ENCODE measurements at places on chromosomes 1 and 21.

- DNase-seq: no peak
- H3K4me1 ChIP-seq: no peaks in the 10 kb centered on the region
- no peaks in the 10 kb centered on the region for H3K36me3 ChIP-seq
- H3K4me3 ChIP-seq: no peak overlapping the region
Measured at GRCh38 chr1:236465959-236466303, 57.9 kb upstream of the LGALS8 start.

DNA sequence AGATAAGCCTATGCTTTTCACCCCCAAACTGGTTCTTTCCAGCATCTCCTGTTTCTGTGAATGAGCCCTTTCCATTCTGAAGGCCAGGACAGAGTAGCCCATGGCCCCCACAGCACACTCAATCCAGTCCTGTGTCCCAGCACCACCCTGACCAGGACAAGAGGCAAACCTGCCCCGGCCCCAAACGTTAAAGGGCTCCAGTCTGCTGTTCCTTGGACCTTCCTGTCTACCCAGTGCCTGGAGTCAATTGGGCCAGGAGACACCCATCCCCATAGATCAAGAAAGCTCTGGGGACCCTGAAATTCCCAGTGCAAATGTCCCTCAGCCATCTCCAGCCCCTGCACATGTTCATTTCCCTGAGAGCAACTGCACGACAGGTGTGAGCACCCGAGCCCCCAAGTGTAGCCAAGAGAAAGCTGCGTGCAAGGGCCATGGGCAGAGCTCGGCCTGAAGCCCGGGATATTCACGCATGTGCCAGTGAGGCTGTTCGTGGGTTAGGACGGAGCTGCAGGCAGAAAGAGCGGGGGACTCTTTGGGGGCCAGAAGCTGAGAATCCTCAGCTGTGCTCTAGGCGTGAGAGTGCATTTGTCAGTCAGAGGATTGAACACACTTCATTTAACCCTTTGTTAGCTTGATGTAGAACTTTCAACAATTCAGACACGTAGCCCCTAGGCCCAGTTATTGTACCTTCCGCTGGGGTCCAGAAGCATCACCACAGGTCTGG lies 4.2 kb upstream of the RIPK4 start:
- DNase-seq: no peak
- peaks cover 100% of the 10 kb centered on the region for H3K4me1 ChIP-seq
- peak overlapping the region; percentile 96 for H3K27ac ChIP-seq
- H3K36me3 ChIP-seq: no peaks in the 10 kb centered on the region

DNA sequence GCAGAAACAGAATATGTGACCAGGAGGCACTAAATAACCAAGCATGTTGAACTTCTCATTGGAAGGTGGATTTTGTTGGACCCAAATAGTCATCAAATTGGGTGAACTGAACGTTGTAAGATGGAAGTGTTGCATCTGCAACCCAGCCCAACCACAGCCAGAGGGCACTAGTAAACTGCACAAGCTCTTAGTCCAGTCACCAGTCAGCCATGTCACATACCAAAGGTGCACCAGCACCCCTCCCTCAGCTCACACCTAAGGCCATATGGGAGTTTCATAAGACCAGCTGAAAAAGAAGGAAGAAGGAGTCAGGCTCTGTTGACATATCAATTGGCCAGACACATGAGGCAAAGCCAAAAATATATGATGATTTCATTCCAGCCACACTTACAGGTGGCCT lies 481.7 kb upstream of the NR5A2 start:
- no peak overlapping the region for H3K4me3 ChIP-seq
- no peaks in the 10 kb centered on the region for H3K36me3 ChIP-seq
- H3K27ac ChIP-seq: no peak overlapping the region
- no peak for DNase-seq

DNA sequence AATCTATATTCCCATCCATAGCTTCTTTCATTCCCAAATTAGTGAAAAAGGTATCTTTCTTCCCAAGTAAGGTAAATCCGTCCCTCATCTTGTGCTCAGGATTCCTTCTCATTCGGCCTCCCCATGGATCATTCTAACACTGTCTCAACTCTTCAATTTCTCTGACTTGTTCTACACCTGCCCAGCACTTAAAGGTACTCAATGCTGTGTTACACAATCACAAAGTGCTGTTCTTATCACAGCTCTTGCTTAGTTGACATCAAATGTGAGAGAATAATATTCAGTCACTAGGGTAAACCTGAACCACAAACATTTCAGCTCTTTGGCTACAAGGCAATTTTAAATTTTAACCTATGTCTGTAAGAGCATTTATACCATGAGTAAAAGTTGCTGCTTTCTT lies 94.8 kb downstream of the DIRAS3 start:
- no peak for DNase-seq
- no peak overlapping the region for H3K27ac ChIP-seq
- no peak overlapping the region for H3K4me3 ChIP-seq
- no peaks in the 10 kb centered on the region for H3K4me1 ChIP-seq
- no peaks in the 10 kb centered on the region for H3K36me3 ChIP-seq

GRCh38 chr21:16908077-16908476 lies 604.8 kb upstream of the CXADR start:
- H3K4me3 ChIP-seq: no peak overlapping the region
- no peak overlapping the region for H3K27ac ChIP-seq
- no peaks in the 10 kb centered on the region for H3K27me3 ChIP-seq
- H3K4me1 ChIP-seq: no peaks in the 10 kb centered on the region
- no peaks in the 10 kb centered on the region for H3K36me3 ChIP-seq

DNA sequence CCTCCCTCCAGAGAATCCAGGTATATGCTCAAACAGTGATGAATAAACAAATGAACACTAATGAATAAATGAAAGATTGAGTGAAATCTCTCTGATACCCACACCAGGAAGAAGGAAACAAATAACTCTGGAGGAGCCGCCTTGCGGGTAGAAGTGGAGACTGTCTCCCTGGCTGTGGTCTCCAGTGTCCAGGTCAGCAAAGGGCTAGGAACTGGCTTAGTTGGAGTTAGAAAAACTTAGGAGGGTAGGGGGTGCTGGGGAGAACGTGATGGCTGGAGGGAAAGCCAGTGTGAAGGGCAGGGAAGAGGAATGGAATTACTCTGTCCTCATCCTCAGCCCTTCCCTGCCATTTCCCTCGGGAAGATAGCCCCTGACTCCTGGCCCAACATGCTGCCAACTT lies 537 bp downstream of the RHBDL2 start:
- no peaks in the 10 kb centered on the region for H3K4me1 ChIP-seq
- no peaks in the 10 kb centered on the region for H3K27me3 ChIP-seq
- H3K27ac ChIP-seq: no peak overlapping the region
- no peaks in the 10 kb centered on the region for H3K36me3 ChIP-seq

DNA sequence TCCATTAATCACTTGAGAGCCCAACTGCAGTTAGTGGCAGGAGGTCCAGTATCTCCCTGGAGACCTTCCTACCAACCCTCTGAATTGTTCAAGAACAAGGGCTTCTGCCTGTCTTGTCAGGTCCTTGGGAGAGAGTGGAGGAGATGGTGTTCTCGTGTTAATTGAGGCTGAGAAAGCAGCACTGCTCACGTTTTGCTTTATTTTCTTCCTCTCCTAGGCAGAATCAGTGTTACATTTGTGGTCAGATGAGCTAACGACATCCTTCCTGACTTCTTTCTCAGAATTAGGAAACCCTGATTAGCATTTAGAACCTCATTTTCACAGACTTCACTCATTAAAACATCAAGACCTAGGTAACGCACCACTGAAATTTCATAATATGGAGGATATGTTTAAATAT lies 26.4 kb upstream of the LRIG2 start:
- no peak overlapping the region for H3K4me3 ChIP-seq
- peak; percentile 71 for DNase-seq
- H3K4me1 ChIP-seq: peaks cover 48% of the 10 kb centered on the region

GRCh38 chr1:157852476-157852875 lies 10.9 kb upstream of the CD5L start:
- no peak overlapping the region for H3K4me3 ChIP-seq
- no peak overlapping the region for H3K27ac ChIP-seq
- no peak for DNase-seq

DNA sequence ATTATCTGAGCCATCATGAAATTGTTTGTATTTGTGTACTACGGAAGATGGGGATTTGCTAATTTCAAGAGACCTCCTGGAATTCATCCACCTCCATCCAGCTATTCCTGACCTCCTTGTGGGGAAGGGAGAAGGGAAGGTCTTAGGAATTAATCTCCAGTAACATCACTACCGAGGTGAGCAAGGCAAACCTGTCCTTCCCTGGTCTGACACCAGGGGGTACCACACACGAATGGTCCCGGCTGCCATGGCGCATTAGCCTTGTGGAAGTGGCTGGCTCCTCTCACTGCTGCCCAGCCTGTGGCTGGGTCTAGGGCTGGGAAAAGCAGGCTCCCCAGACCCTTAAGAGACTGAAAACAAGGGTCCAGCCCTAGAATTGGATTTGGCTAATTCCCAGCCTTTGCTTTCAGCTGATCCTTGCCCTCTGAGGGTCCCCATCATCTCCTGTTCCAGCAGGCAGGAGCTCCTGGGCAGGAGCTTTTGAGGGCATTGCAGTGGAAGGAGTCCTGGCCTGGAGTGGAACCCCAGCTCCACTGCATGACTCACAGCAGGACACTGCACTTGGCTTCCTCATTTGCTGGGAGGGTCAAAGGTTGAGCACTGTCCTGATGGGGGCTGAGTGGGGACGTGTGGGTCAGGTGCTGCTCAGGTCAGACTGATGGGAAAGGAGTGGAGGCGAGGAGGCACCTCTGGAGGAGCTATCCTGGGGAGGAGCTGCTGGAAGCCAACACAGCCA lies 34.8 kb downstream of the RIMS3 start:
- no peaks in the 10 kb centered on the region for H3K27me3 ChIP-seq
- peaks cover 18% of the 10 kb centered on the region for H3K4me1 ChIP-seq
- H3K27ac ChIP-seq: 0 out of 2 replicates have a peak overlapping the region, but pooled peaks have one; percentile 16
- H3K36me3 ChIP-seq: peaks cover 31% of the 10 kb centered on the region

- no peak overlapping the region for H3K27ac ChIP-seq
- H3K27me3 ChIP-seq: no peaks in the 10 kb centered on the region
- no peaks in the 10 kb centered on the region for H3K4me1 ChIP-seq
- no peak for DNase-seq
Measured at GRCh38 chr21:18760247-18760646, 356.7 kb upstream of the TMPRSS15 start.

DNA sequence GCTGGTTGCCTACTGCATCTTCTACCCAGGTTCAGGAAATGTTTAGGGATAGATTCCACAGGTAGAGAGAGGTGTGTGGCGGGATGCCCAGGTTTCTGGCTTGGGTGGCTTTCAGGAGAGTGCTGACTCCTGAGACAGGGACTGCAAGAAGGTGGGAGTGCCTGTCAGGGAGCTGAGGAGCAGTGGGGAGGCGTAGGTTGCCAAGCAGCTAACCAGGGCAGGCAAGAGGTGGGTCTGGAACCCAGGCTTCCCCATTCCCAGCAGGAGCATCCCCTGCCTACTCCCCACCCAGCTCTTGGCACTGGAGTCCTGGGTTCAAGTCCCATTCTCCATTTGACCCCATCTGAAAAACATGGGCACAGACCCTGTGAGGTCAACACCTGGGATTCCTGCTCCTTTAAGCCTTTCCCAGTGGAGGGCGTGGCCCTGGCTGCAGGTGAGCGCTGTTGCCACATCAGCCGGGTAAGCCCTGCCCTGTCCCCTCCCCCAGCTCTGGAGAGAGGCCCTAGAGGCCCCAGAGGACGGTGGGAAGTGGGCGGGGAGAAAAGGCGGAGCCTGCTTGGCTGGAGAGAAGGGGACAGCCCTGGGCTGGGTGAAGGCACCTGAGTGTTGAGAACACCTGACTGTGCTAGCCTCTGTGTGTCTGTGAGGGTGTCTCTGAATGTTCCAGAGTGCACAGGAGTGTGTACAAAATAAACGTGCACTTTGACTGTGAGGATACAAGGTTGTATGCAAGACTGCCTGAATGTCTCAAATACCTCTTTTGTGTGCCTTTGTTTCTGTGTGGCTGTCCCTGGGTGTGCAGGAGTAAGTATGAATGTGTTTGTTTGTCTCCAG lies 14.0 kb upstream of the SYNC start:
- H3K27ac ChIP-seq: no peak overlapping the region
- H3K4me1 ChIP-seq: peaks cover 3% of the 10 kb centered on the region
- H3K27me3 ChIP-seq: no peaks in the 10 kb centered on the region

GRCh38 chr21:18986197-18986596 lies 582.6 kb upstream of the TMPRSS15 start:
- no peaks in the 10 kb centered on the region for H3K27me3 ChIP-seq
- H3K4me1 ChIP-seq: no peaks in the 10 kb centered on the region
- no peak overlapping the region for H3K27ac ChIP-seq

DNA sequence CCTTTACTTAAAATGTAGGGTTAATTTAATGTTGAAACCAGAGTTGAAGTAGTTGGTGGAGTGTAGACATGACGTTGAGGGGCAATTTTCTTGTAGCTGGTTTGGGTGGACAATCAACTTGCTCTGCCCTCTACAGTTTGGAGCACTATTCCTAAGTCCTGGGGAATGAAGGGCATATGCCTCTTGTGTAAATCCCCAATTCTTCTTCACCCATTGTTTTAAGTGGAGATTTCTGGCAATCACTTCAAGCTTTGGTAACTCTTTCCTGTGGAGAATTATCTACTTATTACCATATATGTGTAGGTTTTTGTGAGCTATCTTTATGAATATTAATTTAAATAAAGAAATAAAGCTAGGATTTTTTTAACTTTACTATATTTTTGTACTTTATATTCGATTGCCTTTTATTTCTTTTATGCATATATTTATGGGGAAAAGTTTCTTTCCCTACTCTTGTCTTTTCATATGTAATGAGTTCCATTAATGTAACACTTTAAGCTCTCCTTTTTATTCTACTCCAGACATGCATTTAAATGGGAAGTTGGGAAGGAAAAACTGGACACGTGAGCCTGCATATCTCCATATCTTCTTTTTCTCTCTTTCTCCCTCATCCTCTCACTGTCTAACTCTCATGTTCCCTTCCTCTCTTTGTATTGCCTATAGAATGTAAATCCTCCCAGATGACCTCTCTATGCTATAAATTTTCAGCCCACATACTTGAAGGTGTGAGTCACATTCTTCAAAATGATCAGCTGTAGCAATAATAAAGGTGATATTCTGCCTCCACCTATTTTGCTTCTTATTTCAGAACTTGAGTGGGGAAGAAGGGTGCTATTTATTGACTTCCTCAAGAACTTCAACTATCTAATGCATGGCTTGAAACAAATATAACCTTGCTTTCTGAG lies 276.7 kb downstream of the PTPRC start:
- H3K27me3 ChIP-seq: no peaks in the 10 kb centered on the region
- no peak for DNase-seq
- H3K36me3 ChIP-seq: peaks cover 99% of the 10 kb centered on the region
- H3K4me3 ChIP-seq: no peak overlapping the region

GRCh38 chr1:201156346-201156745 lies 2.1 kb upstream of the TMEM9 start:
- DNase-seq: no peak
- H3K36me3 ChIP-seq: peaks cover 9% of the 10 kb centered on the region
- peaks cover 22% of the 10 kb centered on the region for H3K4me1 ChIP-seq
- H3K4me3 ChIP-seq: no peak overlapping the region
- no peak overlapping the region for H3K27ac ChIP-seq
- H3K27me3 ChIP-seq: peaks cover 4% of the 10 kb centered on the region

GRCh38 chr1:15428815-15429435 lies 9.3 kb upstream of the CTRC start:
- no peak for DNase-seq
- H3K27me3 ChIP-seq: no peaks in the 10 kb centered on the region
- H3K27ac ChIP-seq: no peak overlapping the region

- H3K4me1 ChIP-seq: no peaks in the 10 kb centered on the region
- DNase-seq: no peak
- no peaks in the 10 kb centered on the region for H3K27me3 ChIP-seq
- no peaks in the 10 kb centered on the region for H3K36me3 ChIP-seq
- no peak overlapping the region for H3K4me3 ChIP-seq
Measured at GRCh38 chr1:97013941-97014340, 292.4 kb downstream of the PTBP2 start.

- DNase-seq: no peak
- peaks cover 17% of the 10 kb centered on the region for H3K4me1 ChIP-seq
- H3K27me3 ChIP-seq: no peaks in the 10 kb centered on the region
- H3K36me3 ChIP-seq: no peaks in the 10 kb centered on the region
- H3K27ac ChIP-seq: no peak overlapping the region
- H3K4me3 ChIP-seq: no peak overlapping the region
Measured at GRCh38 chr1:67745875-67746698, 61.1 kb downstream of the GADD45A start.

All from DND-41 (cell line).